ENCODE measurements at places on chromosomes 16 and 17.

DNA sequence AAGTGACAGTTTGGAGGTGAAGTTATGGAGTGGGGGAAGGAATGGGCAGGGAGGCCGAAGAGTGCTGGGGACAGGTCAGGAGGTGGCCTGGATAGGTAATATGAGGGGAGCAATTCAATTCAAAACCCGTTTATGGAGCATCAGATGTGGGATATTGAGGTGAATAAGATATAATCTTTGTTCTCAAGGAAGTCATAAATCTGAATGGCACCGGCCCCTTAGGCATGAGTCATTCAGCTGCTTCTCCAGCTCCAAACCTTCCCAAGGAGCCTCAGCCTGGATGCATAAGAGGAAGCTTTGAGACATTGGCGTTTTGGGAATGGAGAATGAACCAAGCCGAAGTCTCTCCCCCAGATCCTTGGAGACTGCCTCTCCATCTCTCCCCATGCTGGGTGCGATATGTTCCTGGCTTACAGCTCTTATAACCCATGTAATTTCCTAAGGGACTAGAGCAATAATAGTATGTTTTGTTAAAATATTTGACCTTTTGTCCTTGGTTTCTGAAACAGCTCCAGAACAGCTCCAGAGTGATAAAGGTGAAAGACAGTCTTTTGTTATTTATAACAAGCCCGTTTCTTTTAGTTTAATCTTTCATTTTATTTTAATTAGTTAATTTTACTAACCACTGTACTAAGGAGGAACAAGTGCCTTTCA is 1.7 kb downstream of the TUBG2 start:
- no peak for DNase-seq

GRCh38 chr16:88331989-88332920 is 50.5 kb upstream of the ZNF469 start:
- no peak for DNase-seq

DNA sequence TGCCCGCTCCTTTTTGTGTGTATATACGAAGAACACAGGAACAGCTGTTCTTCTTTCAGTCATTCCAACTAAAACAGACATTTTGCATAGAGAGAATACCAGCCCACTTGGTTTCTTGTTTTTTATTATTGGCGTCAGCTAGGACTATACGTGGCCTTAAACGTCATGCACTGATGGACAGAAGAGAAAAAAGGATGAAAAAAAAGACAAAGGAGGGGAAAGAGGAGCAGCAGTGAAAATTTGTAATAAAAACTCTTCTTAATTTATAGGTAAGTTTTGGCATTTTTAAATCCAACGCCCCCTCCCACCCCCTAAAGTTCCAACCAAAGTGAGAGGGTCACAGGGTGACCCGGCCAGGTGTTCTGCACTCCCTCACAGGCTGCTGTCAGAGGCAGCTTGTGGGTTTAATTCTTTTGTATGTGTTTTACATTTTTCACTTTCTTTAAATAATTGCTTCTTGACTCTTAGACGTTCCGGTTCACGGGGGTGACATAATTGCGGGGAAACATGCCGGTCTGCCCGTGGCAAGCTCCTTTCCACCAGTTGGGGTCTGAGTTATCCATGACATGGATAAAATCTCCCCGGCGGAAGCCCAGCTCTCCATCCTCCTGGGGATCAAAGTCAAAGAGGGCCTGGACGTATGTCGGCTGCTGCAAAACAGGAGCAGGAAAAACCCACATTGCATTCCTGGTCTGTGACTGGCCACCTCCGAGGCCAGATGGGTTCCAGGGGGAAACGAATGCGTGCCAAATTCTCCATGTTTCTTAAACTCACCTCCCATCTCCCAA is 30.9 kb upstream of the SLC25A19 start:
- no peak for DNase-seq

DNA sequence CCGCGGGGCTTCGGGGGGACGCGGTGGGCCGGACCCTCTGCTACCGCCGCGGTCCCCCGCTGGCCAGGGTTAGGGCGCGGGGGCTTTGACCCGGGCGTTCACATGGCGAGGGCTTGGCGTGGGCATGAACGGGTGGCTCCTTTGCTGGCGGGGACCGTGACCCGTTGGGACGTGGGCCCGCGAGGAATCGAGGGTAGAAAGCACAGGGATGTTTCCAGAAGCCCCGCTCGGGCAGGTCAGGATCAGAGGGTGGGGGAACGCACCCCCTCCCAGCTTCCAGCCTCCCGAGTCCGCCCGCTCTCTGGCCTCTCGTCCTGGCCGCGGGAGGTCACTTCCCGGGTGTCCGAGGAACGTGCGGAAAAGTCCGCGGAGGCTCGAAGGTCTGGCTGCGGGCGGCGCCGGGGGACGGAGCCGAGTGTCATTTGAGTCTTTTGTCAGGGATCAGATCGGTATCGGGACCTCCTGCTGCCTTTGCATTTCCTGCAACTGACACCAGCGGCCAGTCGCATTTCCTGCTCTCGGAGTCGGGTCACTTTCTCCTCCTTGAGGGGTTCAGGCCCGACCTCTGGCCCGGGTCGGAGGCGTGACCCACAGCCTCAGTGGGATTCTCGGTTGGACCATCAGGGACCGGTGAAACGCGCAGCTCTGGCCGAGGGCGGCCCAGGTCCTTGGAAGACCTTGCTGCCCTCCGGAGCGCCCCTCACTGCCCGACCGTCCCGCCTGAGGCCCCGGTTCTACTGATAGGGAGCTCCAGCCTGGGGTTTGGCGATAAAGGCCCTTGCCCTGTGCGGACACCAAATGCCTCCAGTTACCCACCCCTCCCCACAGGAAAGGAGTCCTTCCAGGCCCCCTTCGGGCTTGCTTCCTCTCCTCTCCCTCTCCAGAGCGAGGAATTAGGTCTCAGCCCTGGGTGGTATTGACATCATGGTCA is 702 bp upstream of the WNT3 start:
- DNase-seq: no peak

DNA sequence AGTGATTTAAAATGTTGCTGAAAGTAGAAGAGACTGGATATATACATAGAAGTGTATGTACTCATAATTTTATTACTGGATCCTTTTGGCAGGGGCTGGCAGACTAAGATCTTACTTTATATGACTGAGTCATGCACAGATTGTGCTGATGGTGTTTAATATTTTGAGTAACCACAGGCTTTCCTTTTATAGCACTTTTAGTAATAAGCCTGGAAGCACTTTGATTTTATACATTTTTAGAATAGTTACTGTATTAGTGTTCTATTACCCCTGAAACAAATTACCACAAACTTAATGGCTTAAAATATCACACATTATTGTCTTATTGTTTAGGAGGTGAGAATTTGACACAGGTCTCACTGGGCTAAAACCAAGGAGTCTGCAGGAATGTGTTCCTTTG is 113.4 kb upstream of the CDH8 start:
- no peak for DNase-seq
